ENCODE measurements at places on chromosomes 7 and 10. TPM values are rescaled to one million over a fixed set of nuclear protein-coding genes. Genes with fewer than 3 reads are reported as not detected.

DNA sequence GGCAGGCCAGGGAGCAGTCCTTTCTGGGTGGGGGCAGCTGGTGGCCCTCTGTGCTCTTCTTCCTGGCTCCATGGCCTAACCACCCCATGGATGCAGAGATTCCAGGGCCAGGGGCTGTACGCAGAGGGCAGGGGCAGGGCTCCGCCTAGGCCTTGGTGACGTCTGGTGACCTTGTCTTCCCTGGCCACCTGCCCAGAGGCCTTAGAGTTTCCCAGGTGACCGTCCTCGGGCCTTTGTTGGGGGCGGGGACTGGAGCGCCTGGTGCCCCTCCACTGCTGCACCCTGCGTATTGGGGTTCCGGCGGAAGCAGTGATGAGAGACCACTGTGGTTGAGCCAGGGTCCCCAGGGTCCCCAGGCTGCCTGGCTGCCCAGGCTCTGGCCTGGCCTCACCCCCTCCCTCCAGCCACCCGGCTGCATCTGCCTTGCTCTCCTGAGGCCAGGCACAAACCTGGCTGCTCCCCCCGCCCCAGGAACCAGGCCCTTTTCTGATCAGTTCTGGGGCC is 10.3 kb downstream of the PWWP2B start:
- DNase-seq = peak; percentile 97

NRF1 gene
- total RNA-seq = 10.1 TPM

C10orf62 gene
- 1.3 TPM for total RNA-seq

HOXA7 gene
- total RNA-seq = 0.26 TPM

- no peak for DNase-seq
These were observed 89.2 kb upstream of the MKLN1 start for GRCh38 chr7:131238347-131238931.

GRCh38 chr7:107471292-107472070 is 1.6 kb downstream of the GPR22 start:
- no peak for DNase-seq

DNA sequence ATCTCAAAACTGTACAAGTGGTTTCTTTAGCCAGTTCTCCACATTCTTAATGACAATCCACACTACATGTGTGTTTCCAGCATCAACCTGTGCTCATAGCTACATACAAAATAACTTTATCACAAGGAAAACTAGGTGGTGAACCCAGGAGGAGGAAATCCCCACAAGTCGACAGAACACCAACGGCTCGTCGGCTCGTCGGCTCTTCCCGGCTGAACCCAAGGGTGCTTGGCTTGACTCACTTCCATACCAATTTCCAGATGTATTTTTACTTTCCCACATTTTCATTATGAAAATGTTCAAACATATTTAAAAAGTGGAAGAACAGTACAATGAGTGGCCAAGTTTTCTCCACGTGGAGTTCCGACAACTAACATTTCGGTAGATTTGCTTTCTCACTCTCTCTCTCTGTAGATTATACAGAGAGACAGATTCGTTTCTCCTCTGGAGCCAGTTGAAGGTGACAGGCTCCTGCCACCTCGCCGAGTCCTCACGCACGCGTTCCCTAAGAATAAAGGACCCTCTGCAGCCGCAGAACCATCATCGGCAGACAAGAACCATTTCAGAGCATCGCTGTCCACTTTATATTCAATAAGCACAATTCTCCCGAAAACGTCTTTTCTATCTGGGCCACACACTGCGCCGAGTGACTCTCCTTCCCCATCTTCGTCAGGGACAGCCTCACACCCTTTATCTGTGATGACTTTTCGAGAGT is 53.3 kb downstream of the DIP2C start:
- no peak for DNase-seq

GRCh38 chr7:140397784-140398750 is at the start of gene SLC37A3:
SLC37A3 (minus strand) TSS chr7:140398530; CDS start chr7:140382526, 16,004 bp downstream.
- peak; percentile 88 for DNase-seq

GRCh38 chr10:16314259-16314658 is 122.6 kb upstream of the PTER start:
- no peak for DNase-seq

GRCh38 chr10:34776090-34776690 is 38.9 kb downstream of the PARD3 start:
- no peak for DNase-seq

CCT6A gene
- 74.5 TPM for total RNA-seq

SPDYE6 gene
- total RNA-seq = not detected

DNA sequence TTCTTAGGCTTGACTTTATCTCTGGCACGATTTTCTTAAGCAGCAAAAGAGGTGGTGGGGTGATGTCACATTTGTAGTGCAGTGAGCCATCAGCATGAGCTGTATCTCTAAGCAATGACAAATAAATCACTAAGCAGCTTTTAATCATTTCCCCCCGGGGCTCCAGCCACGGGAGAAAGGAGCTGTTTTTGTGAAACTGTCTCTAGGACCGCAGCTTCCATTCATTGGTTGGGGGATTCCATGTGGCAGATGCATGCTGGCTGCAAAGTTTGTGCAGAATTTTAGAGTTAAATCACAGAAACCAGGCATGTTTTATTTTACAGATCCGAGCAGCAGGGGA is 464 bp downstream of the KIAA1217 start:
- DNase-seq = peak; percentile 22

DNA sequence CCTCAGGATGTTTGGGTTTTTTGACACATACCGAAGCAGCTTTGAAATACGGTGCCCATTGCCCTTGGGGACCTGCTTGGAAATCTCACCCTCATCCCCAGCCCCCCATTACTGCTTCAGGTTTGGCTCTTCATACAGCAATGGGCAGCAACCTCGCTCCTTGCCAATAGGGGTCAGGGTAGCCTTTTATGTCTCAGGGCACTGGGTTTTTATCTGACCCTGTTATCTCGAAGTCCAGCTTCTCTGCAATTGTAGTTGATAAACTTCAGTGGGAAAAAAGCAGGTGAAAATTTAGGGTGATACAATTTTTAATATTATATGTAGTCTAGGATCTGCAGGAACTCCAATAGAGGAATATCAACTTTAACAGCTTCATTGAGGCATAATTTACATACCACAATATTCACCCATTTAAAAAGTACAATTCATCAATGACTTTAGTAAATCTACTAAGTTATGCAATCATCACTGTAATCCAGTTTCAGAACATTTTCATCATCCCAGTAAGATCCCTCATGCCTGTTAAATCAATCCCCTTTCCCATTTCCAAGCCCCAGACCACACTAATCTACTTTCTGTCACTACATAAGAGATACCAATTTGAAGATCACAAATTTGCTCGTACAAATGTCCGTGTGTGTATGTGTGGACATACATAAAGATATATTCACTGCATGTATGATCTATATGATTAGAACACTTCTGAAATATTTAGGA is 386.2 kb downstream of the KCNMA1 start:
- peak; percentile 34 for DNase-seq

DNA sequence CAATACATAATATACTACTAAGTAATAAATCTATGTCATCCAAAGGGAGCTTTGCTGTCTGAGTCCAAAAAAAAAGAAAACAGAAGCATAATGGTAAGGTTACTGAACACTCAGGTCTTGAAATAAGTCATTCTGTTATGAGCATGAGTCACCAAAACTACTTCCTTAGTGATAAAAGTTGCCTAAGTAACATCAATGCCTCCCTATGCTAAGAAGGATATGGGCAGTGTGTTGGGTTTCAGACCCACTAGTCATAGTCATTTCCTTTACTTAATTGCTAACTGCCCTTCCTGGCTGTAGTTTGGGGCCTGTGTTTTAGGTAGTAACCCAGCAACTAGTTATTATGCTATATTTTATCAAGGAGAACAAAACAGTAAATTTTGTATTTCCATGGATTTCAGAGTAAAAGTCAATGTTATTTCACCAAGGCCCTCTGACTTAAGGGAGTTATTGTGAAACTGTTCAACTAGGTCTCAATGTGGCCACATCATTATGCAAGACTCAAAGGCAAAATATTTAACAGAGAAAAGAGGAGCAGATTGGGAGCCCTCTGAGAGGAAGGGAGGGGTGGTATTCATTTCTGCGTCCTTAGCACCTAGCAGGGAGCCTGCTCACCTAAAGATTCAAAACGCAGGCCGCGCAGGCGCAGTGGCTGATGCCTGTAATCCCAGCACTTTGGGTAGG is 11.7 kb upstream of the VIM start:
- DNase-seq = peak; percentile 36

DNA sequence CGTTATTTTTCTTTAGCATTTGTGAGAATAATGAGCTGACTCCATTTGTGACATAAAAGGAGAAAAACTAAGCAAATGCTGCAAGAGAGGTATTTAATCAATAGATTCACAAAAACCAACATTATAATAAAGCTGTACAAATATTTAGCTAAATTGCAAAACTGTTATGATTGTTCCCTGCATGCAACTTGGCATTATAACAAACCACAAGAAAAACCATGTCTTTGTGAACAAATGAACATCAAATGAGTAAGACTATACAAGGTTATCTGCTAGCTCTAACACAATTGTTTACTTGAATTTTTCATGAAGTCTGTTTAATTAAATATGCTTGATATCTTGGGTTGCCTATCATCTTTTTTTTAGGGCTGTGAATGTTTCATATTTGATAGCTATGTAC is 50.8 kb upstream of the PPP1R9A start:
- DNase-seq = no peak

- no peak for DNase-seq
These were observed 1.1 kb upstream of the CSGALNACT2 start for GRCh38 chr10:43136995-43137716.

BLNK gene
- 13.5 TPM for total RNA-seq

IKZF1 gene
- total RNA-seq = 3.9 TPM
